ENCODE measurements at places on chromosomes 13 and 19.

DNA sequence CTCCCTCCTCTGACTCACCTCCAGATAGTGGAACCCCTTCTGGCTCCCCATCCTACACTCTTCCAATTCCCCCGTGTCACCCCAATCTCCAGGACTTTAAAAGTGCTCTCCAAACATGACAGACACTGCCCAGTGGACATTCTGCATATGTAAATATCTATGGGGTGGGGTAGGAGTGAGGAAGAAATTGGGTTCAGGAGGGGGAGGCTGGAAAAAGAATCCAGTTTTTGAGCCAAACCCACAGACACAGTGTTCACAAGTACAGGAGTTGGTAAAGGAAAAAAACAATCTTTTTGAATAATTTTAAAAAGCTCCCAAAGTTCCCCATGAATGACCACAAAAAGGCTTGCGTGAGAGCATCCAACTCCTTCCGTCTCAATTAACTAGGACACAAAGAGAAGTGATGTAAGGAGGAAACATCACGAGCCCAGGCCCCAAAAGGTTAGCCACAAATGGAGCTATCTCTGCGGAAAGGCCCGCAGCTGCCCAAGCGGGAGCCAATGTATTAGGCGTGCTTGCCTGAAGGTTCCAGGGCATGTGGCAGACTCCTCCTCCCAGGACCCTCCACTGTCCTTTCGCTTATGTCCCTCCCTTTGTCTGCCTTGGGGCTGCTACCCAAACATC, 18.0 kb downstream of the ZC3H4 start:
- DNase-seq = no peak

- no peak for DNase-seq
Observed at GRCh38 chr13:23644527-23645138, 74.4 kb downstream of the TNFRSF19 start.

- no peak for DNase-seq
Observed at GRCh38 chr13:66139701-66140100, 1090.4 kb downstream of the PCDH9 start.

- no peak for DNase-seq
Observed at GRCh38 chr19:4229179-4229931, at the start of gene EBI3. EBI3 (plus strand) TSS chr19:4229523; CDS start chr19:4229551, 28 bp downstream.

DNA sequence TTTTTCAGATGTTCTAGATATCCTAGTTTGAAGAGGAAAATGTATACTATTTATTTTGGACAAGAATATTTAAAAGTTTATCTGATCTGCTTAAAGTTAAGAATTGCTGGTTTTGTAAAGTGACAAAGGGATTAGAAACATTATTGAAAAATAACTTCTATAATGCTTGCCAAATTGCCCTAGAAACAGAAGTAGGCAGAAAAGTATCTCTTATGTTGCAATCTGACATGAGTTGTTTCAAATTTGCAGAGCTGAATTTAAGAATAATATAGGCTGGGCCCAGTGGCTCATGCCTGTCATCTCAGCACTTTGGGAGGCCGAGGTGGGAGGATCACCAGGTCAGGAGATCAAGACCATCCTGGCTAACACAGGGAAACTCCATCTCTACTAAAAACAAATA, 777.1 kb downstream of the LIG4 start:
- no peak for DNase-seq

DNA sequence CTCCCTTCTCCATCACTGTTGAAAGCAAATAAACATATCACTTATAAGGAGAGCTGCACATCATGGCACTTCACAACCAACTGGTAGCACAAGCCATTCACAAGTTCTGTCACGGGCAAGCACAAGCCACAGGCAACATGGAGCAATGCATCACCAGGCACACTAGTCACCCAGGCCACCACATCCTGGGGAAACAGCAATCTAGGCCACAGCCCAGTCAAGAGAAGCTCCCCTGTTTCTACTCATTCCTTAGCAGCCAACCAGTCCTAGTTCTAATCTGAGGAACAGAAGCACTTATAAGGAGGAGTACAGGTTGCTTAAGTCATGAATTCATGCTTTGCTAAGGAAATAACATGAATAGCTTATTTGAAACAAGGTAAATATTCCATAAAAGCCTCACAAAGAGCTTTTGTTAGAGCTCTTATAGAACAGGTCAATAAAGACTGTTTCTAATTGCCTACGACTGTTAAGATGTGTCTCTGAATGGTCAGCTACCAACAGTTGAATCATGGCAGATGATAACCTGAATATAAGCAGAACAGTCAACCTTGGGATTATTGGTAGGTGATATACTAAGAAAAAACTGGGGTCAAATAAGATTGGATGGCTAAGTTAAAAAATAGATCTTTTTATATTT, 169.0 kb downstream of the TBC1D4 start:
- no peak for DNase-seq

DNA sequence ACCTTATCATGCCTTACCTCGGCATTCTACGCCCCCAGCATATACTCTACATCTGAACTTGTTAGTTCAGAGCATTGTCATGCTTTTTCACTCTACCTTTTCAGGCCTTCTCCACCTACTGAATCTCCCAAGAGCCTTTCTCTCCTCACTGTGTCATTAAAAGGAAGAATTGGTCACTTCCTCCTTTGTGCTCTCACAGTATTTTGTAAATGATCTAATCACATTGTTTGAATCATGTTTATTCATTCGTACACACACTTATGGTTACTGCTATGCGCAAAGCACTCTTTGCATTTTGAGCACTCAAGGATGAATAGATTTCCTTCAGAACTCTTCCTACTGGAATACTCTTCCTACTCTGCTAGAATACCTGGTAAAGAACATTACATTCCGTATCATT, 15.8 kb upstream of the ELF1 start:
- DNase-seq = no peak

DNA sequence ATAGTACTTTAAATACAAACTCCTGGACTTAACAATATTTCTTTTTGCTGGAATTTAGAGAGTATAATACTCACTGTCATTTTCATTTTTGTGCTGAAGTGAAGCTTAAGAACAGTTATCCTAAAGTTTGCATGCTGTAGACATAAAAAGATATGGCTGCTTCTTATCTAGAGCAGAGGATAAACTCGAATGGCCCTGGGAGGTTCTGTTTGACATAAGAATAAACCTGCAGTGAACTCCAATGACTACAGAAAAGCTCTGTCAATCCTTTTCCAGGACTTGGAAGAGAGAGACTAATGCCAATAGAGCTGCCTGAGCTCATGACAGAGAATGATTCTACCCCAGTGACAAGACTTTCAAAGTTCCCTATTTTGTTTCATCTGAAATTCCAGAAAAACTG, 1017.8 kb upstream of the MIR17HG start:
- no peak for DNase-seq

- DNase-seq = no peak
Observed at GRCh38 chr13:113821847-113822246, 42.0 kb downstream of the GAS6 start.

DNA sequence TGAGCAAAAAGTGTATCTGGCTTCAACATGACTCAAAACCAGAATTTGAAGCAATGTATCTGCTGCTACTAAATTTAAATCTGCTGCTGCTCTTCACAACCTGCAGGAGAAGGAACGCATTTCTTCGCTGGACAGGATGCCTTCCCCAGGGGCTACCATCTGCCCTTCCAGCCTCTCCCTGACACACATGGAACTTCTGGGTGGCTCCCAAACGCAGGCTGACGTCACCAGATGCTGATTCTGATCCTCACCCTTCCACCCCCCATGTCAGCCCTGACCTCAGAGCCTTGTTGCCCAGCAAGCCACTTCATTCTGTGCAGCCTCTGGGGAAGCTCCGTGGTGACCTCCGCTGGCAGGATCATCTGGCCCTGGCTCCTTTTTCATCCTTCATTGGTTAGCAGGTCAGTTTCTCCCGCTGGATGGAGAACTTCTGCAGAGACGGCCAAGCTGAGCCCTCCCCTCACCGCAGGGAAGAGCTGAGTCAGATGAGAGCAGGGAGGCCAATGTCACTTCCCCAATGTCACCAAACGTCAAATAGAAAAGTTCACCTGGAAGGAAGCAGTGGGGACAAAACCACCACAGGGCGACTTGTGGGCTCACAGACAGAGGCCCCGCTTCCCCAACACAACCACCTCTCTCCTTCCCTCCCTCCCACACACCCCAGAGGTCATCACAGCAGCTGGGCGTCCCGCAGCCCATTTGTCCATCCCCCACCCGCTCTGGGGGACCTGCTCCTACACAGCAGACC, 14.0 kb upstream of the RAB20 start:
- no peak for DNase-seq

DNA sequence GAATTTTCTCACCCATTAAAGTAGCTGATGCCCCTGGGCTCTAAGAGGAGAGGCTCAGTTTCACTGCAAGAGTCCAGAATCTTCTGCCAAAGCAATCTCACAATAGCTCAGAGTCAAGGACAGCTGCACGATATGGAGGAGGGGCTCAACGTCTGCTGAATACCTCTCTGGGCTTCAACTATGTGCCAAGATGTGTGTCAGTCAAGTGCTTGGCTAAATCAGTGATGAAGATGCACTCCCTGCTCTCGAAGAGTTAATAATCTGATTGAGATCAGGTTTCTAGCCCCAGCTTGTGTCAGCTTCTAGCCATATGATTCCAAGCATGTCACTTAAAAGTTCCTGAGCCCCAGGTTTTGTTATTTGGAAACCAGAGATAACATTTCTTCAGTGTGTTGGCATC, 46.8 kb downstream of the KLF12 start:
- no peak for DNase-seq

GRCh38 chr19:570937-571565, 1.3 kb upstream of the BSG start:
- DNase-seq = no peak

GRCh38 chr19:47444388-47444821, 25.1 kb upstream of the MEIS3 start:
- no peak for DNase-seq

DNA sequence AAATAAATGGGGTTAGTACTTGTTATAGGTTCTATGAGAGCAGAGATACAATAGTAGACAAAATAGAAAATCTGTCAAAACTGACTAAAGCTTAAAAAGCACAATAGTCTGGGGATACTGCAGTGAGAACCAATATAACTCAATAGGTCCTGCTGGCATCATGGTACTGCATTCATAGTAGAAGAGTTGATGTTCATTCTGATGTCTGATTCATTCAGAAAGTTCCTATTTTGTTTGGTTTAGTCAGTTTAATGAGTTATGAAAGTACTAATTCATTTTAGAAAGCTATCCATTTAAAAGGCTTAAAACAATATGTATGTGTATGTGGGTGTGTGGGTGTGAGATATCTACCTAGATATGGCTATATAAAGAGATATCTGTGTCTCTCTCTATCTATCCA, 152.8 kb downstream of the LHFPL6 start:
- no peak for DNase-seq

GRCh38 chr19:6738787-6739389, 592 bp upstream of the TRIP10 start:
- DNase-seq = no peak

- DNase-seq = no peak
Observed at GRCh38 chr13:21420706-21421105, 38.4 kb downstream of the ZDHHC20 start.

GRCh38 chr13:37690361-37690760, 91.8 kb upstream of the POSTN start:
- DNase-seq = no peak

DNA sequence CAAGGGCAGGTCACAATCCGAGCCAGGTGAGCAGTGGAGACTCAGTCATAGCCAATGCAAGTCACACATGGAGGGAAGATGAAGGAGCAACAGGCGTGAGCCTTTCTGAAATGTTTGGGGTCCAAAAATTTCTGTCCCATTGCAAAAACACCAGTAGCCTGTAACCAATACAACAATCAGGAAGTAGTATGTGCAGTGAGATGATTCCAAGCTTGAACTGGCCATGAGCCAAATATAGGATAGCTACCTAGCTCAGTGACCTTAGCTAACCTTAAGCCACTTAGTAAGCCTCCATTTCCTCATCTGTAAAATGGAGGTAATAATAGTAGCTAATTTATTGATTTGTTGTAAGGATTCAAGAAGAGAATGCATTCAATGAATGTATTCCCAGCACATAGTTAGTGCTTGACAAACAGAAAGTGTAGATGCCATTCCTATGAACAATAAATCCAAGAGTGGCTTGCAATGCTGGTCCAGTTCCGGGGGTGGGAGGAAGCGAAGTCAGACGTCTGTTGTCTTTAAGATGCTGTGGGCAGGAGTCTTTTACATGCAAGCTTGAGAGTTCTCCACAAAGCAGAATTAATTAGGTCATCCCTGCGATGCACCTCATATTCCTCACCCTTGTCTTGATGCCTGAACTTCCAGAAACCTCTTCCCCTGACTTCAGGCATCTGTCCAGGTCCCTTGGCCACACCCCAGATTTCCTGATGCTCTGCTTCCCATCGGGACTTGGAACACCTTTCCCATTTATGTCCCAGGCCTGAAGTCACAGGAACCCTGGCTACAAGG, 195.7 kb upstream of the UBL3 start:
- DNase-seq = no peak

Measured in putamen (tissue), 1 donor.